ENCODE measurements at places on chromosomes 4 and X. TPM values are rescaled to one million over a fixed set of nuclear protein-coding genes. Genes with fewer than 3 reads are reported as not detected.

Gene S100G
- not detected for total RNA-seq

DNA sequence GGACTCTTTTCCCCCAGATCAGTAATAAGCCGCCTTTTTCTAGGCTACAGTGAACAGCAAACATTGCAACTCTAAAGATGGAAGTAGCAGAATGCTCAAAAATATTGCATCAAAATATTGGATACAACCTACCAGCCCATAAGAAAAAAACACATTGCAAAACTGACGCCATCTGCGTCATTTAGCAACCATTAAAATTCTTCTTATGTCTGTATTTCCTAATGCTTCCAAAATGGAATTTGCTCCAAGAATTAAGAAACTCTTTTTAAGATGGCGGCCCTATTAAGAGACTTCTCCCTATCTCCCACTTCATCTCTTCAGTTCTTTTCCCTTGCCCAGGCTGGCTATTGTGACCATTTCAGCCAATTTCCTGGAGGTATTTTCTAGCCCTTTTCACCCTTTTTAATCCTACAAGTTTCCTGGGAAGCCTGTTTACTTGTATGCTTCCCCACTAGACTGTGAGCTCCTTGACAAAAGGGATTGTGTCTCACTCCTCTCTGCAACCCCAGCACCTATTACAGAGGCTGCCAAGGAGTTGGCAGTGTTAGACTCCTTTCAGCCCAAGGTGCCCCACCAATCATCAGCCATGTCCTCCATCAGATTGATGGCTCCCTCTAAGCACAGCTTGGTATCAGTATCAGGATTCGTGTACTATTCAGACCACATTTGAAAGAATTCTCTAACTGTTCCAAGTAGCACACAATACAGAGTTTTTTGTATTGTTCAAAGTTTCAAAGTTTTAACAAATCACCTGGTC, 4.4 kb downstream of the GPC3 start:
- H3K4me3 ChIP-seq = no peak overlapping the region
- H3K36me3 ChIP-seq = no peaks in the 10 kb centered on the region
- H3K27me3 ChIP-seq = peaks cover 20% of the 10 kb centered on the region
- DNase-seq = no peak
- peaks cover 18% of the 10 kb centered on the region for H3K4me1 ChIP-seq

DNA sequence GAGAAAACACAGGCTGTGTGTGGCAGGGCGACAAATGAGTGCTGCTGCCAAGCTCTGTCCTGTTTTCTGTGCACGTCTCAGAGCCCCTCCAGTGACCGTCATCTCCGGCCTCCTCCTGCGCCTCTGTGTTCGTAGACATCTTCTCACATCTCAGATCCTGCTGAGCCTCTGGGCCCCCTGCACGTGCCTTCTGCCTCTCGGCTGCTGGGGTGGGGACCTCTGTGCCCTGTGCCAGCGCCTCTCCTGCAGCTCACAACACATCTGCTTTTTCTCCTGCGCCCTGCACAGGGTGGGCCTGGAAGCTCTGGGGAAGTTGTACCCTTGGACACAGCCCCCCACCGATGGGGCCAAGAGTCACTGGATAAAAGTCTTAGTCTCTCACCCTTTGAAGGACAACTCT, 2.4 kb upstream of the CTAG2 start:
- H3K36me3 ChIP-seq = no peaks in the 10 kb centered on the region
- H3K27ac ChIP-seq = no peak overlapping the region
- no peaks in the 10 kb centered on the region for H3K27me3 ChIP-seq

Gene LEF1
- total RNA-seq = 438 TPM

- H3K27me3 ChIP-seq = no peaks in the 10 kb centered on the region
- H3K36me3 ChIP-seq = no peaks in the 10 kb centered on the region
Measured at GRCh38 chrX:54248309-54248708, 65.3 kb upstream of the FAM120C start.

Gene VCX2
- not detected for total RNA-seq

Gene MAGEB10
- total RNA-seq = not detected

Gene NSDHL
- 2.7 TPM for total RNA-seq

GRCh38 chrX:107485013-107485412, 35.6 kb downstream of the FRMPD3 start:
- H3K4me3 ChIP-seq = no peak overlapping the region
- no peaks in the 10 kb centered on the region for H3K4me1 ChIP-seq
- H3K27me3 ChIP-seq = no peaks in the 10 kb centered on the region
- no peak overlapping the region for H3K27ac ChIP-seq
- no peak for DNase-seq
- H3K36me3 ChIP-seq = no peaks in the 10 kb centered on the region

DNA sequence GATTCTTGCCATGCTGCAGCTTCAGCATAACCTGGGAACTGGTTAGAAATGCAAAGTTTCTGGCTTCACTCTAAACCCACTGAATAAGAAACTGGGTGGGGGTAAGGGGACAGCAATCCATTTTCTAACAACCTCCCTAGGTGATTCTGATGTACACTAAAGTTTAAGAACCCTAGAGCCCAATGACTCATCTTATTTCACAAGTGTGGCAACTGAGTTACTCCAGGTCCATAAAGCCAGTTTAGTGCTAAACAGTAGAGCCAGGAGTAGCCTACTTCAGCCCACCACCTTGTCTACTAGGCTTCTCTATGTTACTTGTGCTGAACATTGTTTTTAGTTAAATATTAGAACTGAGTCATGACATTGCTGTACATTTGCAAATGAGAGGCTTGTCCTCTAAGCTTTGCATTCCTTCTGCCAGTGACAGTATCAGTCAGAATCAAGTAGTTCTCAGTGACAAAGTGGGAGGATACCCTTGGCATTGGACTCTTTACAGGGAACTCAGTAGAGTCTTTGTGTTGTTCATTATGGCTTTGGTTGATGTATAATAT, 518.0 kb downstream of the RPA4 start:
- H3K27me3 ChIP-seq = no peaks in the 10 kb centered on the region
- no peak overlapping the region for H3K27ac ChIP-seq
- DNase-seq = no peak

GRCh38 chr4:81664079-81664478, 192.4 kb upstream of the RASGEF1B start:
- H3K27me3 ChIP-seq = no peaks in the 10 kb centered on the region
- DNase-seq = no peak
- no peak overlapping the region for H3K4me3 ChIP-seq
- H3K27ac ChIP-seq = no peak overlapping the region
- no peaks in the 10 kb centered on the region for H3K36me3 ChIP-seq

DNA sequence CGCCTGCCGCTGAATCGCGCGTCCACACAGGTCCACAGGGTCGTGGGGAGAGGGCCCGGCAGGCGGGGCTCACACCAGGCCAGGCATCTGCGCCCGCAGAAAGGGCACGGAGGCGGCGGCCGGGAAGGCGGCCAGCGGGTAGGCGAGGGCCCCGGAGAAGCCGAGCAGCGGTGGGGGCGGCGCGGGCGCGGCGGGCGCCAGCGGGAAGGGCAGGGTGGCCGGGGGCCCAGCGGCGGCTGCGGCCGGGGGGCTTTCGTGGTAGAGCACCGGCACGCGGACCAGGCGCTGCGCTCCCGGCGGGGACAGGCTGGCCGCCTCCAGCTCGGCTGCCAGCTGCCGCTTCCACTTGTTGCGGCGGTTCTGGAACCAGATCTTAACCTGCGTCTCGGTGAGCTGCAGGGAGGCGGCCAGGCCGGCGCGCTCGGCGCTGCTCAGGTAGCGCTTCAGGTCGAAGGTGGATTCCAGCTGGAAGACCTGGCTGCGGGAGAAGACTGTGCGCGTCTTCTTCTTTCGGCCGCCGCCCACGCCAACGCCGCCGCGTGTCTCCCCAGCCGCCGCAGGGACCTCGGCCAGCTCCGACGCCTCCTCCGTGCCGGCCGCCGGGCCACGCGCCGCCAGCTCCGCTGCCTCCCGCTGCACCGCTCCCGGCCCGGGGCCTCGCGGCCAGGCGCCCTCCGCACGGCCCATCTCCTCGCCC, 3.9 kb downstream of the HMX1 start:
- H3K27ac ChIP-seq = no peak overlapping the region
- peaks cover 37% of the 10 kb centered on the region for H3K27me3 ChIP-seq
- no peaks in the 10 kb centered on the region for H3K4me1 ChIP-seq
- no peaks in the 10 kb centered on the region for H3K36me3 ChIP-seq
- no peak overlapping the region for H3K4me3 ChIP-seq

Gene CXCL11
- total RNA-seq = not detected

DNA sequence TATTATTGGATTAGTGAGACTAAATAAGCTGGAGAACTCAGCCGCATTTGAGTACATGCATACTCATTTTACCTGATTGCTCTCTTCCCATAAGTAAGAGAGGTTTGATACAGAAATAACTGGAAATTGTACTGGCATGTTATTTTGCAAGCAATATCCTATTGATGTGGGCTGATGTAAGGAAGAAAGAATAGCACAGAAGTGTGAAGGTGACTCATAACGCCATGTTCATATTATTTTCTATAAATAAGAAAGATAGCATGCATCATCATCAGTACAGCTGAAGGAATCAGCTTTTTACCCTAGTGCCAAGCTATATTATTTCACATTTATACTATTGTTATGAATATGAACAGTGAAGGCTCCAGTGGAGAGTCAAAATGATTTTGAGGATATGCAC, 138.3 kb upstream of the FAM47A start:
- no peak overlapping the region for H3K27ac ChIP-seq
- no peaks in the 10 kb centered on the region for H3K27me3 ChIP-seq
- DNase-seq = no peak

GRCh38 chr4:16259241-16259888, 33.1 kb upstream of the TAPT1 start:
- H3K36me3 ChIP-seq = no peaks in the 10 kb centered on the region
- no peak for DNase-seq
- no peak overlapping the region for H3K27ac ChIP-seq
- H3K4me1 ChIP-seq = no peaks in the 10 kb centered on the region

Gene SPANXD
- not detected for total RNA-seq

DNA sequence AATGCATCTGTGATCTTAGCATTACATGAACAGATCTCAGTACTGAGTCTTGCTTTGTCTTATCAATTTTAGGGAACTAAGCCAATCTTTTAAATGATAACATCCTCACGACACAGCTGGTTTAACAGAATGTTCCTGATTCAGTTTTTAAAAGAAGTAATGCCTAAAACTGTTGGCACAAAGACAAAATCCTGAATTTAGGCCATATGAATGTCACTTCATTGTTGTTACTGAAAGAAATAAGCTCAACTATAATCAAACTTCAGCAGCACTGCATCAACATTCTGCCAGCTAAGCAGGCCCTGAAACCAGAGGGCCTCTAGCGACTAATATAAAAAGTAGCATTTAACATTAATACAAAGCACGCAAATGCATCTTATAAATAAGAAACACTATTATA, 130.6 kb downstream of the FRYL start:
- H3K4me1 ChIP-seq = peaks cover 7% of the 10 kb centered on the region
- no peak for DNase-seq
- H3K27me3 ChIP-seq = no peaks in the 10 kb centered on the region
- H3K36me3 ChIP-seq = no peaks in the 10 kb centered on the region

Gene UNC5C
- total RNA-seq = not detected

DNA sequence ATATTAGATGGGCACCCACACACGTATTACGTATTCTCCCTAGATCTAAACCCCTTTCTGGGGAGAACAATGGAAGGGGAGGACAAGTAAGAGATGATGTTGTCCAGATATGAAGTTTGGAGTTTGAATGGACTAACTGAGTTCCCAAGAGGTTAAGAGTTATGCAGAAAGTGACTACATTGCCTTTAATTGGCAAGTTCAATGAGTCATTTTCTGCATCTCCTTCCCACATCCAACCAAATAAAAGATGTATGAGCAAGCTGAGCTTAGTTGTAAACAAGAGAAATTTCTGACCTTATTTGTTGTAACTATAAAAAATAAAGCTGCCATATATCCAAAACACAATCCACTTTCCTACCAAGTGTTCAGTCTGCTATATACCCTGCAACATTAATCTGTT, 50.5 kb downstream of the TIGD2 start:
- no peak for DNase-seq
- H3K4me3 ChIP-seq = no peak overlapping the region
- H3K27ac ChIP-seq = no peak overlapping the region
- no peaks in the 10 kb centered on the region for H3K27me3 ChIP-seq
- no peaks in the 10 kb centered on the region for H3K4me1 ChIP-seq

Gene CT55
- not detected for total RNA-seq

Gene ZGRF1
- 11.3 TPM for total RNA-seq

DNA sequence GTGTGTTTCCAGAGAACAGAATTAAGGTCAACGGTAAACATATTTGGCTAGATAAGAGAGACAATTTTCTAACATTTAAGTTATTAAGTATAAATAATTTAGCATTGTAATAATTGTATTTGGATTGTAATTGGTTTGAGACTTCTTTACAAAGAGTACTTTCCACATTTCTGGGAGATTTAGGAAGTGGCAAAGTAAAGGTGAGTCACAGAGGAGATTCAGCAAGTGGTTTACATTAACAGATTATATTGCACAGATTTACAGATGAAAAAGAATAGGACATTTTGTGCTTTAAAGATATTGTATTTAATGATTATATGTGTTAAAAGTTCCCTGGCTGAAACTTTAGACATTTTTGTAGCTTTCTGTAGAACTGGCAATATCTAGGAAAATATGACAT, 584.4 kb upstream of the AADAT start:
- H3K4me3 ChIP-seq = no peak overlapping the region
- no peak overlapping the region for H3K27ac ChIP-seq
- H3K36me3 ChIP-seq = no peaks in the 10 kb centered on the region
- H3K4me1 ChIP-seq = no peaks in the 10 kb centered on the region
- DNase-seq = no peak

Gene SPACA5B
- not detected for total RNA-seq

DNA sequence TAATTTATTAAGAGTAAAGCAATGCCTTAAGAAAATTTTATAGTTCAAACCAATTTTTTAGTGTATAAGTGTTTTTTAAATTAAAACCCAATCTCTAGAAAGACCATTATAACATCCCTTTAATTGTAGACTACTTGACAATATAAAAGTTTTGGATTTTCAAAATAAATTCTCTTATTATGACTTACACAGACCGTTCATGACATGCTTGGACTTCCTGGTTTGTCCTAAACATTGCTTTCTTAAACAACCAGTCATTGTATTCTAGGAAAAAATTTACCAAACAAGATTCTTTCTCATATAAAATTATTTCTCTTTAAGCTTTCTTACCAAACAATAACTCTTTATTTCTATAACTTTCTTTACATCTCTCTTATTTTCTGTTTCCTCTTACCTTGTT, 49.0 kb upstream of the CXorf51A start:
- no peaks in the 10 kb centered on the region for H3K27me3 ChIP-seq
- no peak for DNase-seq
- no peak overlapping the region for H3K4me3 ChIP-seq
- no peaks in the 10 kb centered on the region for H3K4me1 ChIP-seq

Measured in CD4-positive, alpha-beta T cell (primary cell).